Left hindlimb (tissue), 1 donor: ENCODE measurements at places on chromosomes 16 and 17.
A peak's percentile ranks its signal among the peaks of the same experiment; 100 is the strongest.

DNA sequence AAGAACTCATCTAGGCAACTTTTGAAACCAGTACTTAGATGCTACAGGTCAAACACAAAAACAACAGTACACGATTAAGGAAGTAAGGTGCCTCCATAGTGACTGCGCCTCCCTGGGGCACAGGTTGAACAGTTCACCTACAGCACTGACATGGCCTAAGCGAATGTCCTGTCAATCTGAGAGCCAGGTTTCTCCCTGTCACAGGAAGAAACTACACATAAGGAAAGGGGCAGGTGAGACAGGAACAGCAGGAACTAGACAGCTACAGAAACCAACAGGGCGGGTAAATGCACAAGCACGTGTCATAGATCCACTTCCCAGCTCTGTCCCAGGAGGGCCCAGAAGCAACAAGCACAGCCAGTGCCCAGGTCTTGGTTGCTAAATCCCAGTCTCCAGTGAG is 8.0 kb upstream of the ARHGDIA start:
- DNase-seq: no peak

GRCh38 chr16:73196670-73197069 is 148.7 kb upstream of the ZFHX3 start:
- DNase-seq: no peak

DNA sequence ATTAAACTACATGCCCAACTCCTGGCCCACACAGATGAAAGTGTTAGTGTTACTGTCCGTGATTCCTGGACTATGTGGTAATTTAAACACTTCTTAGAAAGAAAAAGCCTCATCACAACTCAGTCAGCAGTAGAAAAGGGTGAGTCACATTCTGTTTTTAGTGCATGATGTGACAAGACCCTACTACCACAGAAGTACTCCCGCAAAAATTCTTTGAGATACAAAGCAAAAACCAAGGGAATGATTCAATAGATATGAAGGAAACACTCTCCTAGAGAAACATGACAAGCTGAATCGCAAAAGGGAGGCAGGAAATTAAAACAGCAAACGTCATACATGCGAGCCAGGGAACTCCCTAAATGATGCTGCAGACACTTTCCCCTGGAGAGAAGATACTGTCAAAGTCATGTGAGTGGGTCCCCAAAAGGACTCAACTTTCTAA is 14.4 kb downstream of the SNN start:
- DNase-seq: no peak

DNA sequence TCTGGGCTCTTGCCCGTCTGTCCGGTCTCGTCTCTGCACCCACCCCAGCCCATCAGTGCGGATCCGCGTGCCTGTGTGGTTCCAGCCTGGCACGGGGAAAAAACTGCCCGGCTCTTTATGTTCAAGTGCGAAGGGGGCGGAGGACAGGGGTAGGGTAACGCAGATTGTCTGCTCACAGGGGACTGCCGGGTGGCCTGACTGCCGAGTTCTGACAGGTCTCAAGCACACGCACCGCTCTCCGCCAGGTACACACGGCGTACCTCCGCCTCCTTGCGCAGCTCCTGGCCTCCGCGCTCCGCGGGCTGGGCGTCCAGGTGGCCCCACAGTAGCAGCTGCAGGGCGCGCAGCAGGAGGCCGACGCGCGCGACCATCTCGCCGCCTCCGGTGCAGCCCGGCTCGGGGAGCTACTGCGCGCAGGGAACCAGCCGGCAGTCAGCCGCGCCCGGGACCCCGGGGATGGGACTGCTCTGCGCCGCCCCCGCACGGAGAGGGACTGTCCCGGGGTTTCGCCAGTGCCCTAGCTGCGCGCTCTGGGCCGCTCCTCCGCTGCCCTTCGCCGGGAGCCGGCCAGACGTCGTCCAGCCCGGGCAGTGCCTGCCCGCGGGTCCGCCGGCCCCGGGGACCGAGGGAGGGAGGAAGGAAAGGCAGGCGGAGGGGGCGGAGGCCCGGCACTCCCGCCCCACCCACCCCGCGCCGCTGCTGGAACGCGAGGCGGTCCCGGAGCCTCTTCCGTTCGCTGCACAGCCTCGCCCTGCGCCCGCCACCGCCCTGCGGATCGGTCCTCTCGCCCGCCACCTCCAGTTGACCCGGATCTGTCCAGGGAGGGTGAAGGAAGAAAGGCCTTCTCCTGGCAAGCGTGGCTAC is at the start of gene MMP28:
Gene MMP28, minus strand, starts transcription at position 635 of the 864 bp plus-strand sequence. Its CDS starts 264 bp downstream, at position 371.
- peak; percentile 45 for DNase-seq

DNA sequence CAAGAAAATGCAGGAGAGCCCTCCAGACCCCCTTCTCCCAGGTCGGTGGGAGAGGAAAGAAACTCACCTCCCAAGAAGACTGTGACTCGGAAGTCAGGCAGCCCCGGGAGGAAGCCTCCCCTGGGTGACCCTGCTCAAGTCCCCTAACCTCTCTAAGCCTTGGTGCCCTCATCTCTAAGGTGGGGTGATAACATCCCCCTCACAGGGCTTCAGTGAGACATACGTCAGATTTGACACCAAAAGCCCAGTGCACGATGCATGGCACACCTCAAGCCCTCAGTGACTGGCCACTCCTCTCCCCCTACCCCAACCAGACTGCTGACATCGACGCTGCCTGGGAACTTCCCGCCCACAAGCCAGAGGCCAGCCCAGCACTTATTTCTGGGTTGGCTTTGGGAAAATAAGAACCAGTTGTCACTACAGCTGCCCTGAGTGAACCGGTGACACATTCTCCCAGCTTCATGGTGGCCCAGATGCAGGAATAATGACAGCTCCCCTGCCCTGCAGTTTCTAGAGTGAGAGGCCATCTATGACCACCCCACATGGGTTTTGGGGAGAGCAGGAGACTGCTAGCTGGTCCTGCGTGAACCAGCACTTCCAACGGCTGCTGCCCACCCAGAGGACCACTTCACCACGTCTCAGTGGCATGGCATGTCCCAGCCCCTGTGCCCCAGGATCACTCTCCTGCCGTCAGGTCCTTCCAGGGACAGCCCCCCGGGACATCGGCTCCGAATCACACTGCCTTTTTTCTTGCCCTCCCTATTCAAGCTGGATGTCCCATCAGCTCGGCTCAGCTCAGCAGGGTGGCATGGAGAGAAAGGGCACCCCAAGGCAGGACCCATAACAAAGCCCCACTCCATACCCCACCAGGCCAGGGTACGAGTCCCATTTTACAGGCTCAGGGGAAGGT is 9.5 kb downstream of the KNOP1 start:
- DNase-seq: no peak

- DNase-seq: no peak
Observed at GRCh38 chr16:85591381-85591780, 21.7 kb upstream of the GSE1 start.
